HL-60 (cell line): ENCODE measurements at places on chromosomes 11 and 22.

DNA sequence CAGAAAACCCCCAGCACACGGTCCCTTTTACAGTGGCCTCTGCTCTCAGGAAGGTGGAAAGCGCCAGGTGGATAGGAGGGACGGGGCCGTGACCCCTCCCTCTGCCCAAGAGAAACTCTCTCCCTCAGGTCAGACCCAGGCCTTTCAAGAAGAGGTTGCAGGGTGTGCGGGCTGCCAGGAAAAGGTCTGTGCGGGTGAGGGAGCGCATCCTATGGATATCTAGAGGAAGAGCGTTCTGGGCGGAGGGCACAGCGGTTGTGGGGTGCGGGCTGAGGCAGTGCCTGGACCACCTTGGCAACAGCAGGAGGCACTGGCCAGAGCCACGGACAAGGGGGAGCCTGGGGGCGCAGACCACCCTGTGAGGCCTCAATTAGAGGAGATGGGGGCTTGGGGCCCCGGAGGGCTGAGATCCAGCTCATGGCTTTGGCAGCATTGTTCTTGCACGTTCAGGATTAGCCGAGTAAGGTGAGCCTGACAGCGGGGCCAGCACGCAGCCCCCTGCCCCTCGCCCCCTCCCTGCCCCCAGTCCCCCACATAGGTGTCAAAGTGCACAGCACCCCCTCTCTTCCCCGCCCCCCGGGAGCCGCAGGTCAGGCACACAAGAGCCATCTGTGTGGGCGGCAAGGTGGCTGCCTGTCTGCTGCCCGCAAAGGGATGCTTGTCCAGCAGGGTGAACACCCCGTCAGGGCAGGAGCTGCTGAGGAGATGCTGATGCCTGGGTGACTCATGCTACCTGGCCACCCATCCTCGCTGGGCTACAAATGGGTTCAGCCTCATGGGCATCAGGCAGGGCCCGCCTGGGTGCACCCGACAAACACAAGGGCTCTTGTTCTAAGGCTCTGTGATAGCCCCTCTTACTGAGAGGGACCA lies 92.8 kb upstream of the KCNQ1OT1 start:
- DNase-seq: no peak

- DNase-seq: peak; percentile 5
Measured at GRCh38 chr11:104410336-104410735, 246.4 kb upstream of the PDGFD start.

DNA sequence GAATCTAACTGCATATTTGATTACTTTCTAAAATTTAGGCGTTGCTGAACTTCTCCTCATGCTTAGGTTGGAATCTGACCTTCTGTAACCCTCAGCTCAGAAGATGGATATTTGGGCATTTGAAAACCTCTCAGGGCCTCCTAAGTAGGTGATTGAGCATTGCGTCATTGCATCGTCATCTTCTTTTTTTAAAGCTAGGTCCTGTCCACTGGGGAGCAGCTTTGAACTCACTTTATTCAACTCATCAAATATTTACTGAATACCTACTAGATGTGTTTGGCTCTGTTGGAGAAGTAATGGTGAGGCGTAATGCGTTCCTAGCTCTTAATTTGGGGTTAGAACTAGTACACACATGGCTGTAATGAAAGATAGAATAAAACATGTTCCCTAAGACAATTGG lies 56.8 kb downstream of the ZBTB16 start:
- no peak for DNase-seq

DNA sequence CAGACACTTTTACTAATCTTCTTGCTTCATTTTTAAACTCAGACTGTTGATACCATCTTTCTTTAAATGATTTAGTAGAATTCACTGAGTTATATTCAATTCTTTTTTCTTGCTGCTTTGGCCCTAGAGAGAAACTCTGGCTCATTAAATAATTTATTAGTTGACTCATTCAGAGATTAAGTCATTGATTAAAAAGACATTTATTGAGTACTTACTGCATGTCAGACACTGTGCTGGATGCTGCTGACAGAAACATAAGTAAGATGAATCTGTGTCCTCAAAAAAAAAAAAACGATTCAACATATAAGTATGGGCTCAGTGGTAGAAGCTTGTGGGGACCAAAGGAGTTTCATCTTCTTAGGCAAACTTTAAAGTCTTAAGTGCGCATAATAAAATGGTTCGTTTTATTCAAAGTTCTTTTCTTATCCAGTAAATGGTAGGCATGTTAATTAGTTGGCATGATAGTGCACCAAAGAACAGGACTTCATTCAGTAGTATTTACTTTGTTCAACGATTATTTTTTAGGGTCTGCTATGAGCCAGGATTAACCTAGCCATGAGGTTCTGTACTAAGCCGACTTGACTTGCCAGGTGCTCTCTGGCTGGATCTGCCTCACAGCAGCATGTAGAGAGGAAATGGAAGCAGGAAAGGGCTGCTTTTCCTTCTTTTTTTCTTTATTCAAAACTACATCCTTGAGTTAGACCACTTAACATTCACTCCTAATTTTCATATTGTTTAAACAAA lies 281.0 kb upstream of the CTSC start:
- DNase-seq: no peak

- DNase-seq: no peak
Measured at GRCh38 chr11:16966930-16967671, 47.1 kb downstream of the PLEKHA7 start.

DNA sequence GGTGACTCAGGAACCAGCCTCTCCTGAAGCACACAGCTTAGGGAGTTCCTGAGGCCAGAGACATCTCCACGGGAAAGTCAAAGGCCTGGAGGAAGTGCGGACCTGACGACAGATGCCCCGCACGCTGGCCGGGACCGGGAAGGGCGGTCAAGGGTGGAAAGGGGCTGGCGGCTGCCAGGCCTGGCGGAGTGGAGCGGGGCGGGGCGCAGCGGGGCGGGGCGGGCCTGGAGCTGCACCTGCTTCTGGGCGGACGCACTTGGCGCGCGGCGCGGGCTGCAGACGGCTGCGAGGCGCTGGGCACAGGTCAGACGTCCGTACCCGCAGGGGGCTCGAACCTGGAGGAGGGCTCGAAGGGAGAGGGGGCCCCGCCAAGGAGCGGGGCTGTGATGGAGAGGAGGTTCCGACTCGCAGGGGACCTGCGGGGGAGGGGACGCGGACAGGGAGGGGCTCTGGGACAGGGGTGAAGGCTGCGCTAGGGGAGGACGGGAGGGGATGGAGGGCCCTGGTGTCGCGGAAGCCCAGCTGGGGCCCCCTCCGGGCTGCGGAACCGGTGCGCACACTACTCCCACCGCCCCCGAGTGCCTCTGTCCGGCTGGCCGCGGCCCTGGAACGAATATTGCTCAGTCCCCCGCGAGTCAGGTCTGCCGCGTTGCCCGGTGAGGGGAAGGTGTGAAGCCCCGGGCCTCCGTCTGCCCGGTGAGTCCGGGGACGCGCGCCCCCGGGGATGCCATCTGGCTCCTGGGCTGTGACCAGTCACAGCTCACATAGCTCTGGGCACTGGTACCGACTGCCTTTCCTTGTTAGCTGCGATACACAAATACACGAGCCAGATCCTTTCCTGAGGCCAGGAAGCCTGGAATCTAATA lies at the start of gene TMEM45B:
Gene TMEM45B, plus strand, starts transcription at position 253 of the 866 bp plus-strand sequence. CDS start 36,635 bp downstream, outside the sequence.
- no peak for DNase-seq

DNA sequence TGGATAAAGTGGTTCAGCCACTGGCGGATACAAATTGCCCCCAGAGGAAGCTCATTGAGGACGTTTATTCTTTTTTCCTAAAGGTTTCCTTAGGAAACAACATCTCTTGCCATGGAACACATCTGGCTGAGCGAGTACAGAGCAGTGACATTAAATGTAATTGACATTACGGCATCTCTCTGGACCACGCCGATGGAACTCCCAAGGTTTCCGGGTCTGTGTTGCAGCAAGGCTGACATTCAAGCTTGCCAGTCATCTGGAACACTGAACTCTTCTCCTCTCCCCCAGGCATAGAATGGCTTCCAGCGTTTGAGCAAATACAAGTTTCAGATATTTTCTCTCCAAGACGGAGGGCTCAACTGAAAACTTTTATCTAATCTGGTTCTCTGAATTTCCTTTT lies 42.1 kb downstream of the CLMP start:
- DNase-seq: no peak

DNA sequence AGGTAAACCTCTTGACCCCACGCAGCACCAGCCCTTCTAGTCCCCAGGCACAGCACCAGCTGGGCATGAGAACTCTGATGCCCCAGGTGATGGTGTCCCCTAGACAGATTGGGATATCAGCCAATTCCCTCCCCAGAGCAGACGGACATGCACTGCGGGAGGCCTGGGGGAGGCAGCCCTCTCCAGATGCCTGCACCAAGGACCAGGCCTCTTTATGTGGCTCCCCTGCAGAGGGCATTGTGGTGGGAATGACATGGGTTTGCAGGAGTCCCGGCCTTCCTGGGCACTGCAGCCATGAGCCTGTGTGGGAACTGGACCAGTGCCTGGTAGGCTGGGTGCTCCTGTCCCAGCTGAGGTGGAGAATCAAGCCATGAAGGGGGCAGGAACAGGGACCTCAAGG lies 25.9 kb downstream of the PPM1F start:
- DNase-seq: no peak

GRCh38 chr11:2730272-2731129 lies 30.7 kb upstream of the KCNQ1OT1 start:
- DNase-seq: no peak

GRCh38 chr11:99932684-99933083 lies 754.4 kb upstream of the ARHGAP42 start:
- no peak for DNase-seq

DNA sequence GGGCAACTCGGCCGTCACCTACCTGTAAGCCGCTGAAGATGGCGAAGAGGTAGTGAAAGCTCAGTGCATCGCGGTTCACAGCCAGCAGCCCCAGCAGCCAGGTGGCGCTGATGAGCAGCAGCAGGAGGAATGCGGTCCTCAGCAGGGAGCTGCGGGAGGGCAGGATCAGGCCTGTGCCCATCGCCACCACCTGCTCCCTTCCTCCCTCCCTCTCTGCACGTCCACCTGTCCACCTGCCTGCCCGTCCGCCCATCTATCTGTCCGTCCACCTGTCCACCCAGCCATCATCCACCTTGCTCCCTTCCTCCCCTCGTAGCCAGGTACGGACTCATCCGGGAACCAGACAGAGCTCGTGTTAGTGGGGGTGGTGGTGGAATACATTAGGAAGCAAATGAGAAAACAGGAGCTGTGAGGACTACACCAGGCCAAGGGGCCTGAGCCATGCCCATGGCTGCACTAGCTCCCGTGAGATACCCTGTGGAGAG lies 32.2 kb downstream of the TRMU start:
- peak; percentile 47 for DNase-seq

DNA sequence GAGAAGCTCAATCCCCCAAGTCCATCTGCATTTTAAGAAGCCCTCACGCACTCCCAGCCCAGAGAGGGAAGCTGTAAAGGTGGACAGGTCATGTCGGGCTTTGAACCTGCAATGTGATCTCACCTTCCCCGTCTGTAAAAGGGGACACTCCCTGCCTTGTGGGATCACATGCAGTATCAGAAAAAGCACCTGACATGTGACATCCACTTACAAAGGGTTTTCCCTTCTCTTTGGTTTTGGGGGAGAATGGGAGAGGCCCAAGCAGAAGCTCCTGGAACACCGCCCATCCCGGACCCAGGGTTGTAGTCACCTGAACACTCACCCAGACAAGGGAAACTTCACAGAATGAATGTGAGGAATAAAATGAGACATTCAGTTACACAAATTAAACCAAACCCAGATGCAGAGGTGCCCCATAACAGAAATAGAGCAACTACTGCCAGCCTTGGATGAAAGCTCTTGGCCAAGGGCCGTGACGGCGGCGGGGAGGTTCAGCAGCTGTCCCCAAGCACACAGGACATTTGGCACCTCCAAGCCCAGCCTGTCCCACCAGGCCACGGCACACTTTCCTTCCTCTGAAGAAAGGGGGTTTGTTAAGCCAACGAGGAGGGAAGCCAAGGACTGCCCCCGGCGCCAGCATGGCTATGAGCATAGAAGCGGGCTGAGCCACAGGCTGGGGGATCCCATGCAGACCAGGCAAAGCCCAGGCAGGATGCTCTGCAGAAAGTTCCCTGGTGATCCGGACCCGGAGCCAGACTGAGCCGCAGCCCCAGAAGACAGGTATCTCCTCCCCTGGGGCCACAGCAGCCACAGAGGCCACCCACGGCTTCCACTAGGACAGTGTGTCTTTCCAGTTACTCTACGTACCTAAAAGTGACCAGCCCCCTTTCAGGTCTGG lies 3.8 kb downstream of the BID start:
- DNase-seq: no peak

- no peak for DNase-seq
Measured at GRCh38 chr11:12691473-12691872, 17.3 kb downstream of the TEAD1 start.

DNA sequence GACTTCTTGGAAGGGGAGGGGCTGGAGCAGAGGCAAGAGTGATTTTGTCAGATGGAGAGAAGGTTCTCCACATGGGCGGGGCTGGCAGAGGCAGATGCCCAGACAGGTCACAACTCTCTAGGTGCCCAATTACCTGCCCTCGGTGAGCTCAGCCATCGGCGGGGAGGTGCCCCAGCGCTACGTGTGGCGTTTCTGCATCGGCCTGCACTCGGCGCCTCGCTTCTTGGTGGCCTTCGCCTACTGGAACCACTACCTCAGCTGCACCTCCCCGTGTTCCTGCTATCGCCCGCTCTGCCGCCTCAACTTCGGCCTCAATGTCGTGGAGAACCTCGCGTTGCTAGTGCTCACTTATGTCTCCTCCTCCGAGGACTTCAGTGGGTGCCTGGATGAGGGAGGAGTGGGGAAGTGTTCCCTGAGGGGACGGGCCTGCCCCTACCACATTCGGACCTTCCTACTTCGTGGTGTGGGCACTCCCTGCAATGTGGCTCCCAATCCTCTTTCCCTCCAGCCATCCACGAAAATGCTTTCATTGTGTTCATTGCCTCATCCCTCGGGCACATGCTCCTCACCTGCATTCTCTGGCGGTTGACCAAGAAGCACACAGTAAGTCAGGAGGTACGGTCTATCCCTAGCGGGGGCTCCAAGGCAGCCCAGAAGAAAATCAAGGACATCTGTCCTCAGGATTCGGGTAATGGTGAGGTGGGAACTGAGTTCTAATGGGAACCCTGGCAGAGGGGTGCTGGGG lies 15.6 kb downstream of the PGAP2 start:
- DNase-seq: no peak

DNA sequence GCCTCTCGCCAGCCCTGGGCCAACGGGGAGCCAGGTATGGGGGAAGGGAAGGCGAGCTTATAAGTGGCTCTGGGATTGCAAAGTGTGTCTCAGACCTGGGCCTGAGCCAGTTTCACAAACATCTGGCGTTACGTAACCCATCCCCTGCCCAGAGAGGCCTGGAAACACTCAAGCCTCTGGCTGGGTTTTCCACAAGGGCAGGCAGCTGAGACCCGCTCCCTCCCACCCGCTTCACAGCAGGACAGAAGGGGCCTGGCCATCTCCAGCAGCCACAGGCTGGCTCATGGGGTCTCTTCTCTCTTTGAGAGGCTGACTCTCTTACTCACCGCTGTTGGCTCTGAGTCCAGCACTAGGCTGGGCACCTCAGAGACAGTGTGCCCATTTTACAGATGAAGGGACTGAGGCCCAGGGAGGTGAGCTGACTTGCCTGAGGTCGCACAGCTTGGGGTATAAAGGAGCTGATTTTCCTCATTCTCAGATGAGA lies 44.5 kb downstream of the TRIOBP start:
- DNase-seq: peak; percentile 96
